ENCODE measurements at places on chromosomes 3 and 15.
A peak's percentile ranks its signal among the peaks of the same experiment; 100 is the strongest.

GRCh38 chr15:88258093-88258641, 1.6 kb upstream of the NTRK3 start:
- DNase-seq = peak; percentile 41

GRCh38 chr15:40290918-40291574, 8.2 kb upstream of the ANKRD63 start:
- peak; percentile 60 for DNase-seq

DNA sequence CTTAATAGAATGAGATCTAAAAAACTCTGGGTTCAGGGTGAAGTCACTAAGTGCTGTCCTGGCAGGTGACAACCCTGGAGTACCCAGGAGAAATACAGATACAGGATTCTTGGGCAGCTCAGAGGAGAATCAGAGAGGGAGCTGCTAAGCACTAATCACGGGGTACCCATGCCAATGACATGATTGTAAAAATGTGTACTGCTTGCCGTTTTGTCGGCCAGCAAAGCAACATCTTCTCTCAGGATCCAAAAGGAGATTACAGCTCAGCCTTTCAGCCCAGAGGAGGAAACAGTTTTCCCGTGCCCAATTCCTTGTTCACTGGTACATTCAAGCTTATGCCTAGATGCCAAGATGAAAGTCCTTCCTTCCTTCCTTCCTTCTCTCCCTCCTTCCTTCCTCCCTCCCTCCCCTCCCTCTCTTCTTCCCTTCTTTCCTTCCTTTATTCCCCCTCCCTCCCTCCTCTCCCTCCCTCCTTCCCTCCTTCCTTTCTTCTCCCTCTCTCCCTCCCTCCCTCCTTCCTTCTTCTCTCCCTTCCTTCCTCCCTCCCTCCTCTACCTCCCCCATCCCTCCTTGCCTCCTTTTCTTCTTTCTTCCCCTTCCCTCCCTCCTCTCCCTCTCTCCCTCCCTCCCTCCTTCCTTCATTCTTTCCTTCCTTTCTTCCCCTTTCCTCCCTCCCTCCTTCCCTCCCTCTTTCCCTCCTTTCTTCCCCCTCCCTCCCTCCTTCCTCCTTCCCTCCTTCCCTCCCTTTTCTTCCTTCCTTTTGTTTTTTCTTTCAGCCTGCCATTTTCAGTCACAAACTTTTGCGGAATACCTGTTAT, 4.1 kb upstream of the MINAR1 start:
- no peak for DNase-seq

GRCh38 chr3:126939338-126939718, 43.6 kb upstream of the PLXNA1 start:
- DNase-seq = no peak

GRCh38 chr3:128806588-128806987, 72.8 kb upstream of the ACAD9 start:
- no peak for DNase-seq

GRCh38 chr15:85412956-85413854, 32.8 kb downstream of the AKAP13 start:
- peak; percentile 66 for DNase-seq

DNA sequence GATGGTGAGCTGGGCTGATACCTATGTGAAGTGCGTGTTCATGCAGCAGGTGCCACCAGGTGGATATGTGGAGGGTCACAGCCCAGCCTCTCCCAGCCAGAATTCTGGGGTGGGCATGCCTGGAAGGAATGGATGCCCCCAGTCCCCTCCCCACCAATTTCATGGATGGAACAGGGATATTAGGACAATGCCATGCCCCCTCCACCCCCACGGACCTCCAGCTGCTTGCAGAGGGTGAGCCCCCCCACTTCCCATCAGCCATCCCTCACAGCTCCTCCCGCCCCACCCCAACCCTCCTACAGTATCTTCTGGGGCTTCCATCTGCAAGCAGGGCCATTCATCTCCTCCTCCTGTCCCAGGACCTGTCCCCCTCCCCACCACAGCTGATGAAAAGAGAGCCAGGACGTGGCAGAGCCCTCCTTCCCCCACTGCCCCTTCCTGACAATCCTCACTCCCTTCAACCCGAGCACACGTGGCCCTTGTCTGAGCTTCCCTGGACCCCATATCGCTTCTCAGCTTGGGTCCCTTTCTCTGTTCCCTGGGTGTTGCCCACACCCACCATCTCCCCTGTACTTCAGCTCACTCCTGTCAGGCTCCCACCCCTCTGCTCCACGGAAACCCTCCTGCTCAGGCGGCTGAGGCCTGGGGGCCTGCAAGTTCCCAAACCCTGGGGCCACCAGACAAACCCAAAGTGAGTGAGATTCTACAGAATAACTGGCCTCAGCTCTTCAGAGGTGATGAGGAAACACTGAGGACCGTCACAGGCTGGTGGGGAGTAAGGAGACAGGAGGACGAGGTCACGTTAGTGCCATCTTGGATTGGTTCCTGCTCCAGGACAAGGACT, 2.8 kb upstream of the SEMA3G start:
- no peak for DNase-seq

DNA sequence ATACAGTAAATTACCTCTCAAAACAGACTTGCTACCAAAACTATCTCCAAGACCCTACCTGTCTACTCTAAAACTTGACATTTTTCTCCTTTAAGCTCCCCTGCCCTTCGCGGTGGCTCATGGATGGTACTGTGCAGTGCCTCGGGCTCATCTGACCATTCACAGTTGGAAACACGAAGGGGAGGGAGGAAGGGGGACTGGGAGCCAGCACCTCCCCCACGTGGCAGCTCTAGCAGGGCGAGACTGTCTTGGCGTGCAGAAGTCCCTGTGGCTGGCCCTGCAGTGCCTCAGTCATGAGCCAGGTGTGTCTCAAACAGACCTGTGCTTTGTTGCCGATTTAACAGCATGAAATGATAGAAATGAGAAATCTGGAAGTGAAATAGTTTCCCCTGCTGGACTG, 372.0 kb downstream of the GABRG3 start:
- no peak for DNase-seq

DNA sequence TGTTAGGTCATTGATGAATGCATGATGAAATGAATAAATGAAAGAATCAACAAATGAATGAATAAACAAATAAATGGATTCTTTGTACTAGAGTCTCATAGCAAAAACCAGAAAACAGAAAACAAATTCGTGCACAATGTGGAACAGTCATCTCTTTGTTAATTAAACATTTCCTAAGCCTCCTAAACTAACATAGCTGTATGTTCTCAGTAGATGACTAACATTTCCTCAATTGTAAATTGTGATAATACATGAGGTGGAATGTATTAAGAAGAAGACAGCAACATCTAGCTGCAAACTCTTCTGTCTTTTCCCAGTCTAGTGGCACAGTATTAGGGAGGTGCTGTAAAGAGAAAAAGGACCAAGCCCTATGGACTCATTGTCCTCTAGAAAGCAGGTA, 1021.0 kb downstream of the MCTP2 start:
- DNase-seq = no peak

Measured in fibroblast of skin of scalp (primary cell).